ENCODE measurements at places on chromosomes 13 and 19.

GRCh38 chr19:55283548-55284377 is at the start of gene BRSK1:
Gene BRSK1, plus strand, starts transcription at chr19:55283997. Its CDS starts 446 bp downstream, at chr19:55284443.
- DNase-seq, result peak; percentile 62

DNA sequence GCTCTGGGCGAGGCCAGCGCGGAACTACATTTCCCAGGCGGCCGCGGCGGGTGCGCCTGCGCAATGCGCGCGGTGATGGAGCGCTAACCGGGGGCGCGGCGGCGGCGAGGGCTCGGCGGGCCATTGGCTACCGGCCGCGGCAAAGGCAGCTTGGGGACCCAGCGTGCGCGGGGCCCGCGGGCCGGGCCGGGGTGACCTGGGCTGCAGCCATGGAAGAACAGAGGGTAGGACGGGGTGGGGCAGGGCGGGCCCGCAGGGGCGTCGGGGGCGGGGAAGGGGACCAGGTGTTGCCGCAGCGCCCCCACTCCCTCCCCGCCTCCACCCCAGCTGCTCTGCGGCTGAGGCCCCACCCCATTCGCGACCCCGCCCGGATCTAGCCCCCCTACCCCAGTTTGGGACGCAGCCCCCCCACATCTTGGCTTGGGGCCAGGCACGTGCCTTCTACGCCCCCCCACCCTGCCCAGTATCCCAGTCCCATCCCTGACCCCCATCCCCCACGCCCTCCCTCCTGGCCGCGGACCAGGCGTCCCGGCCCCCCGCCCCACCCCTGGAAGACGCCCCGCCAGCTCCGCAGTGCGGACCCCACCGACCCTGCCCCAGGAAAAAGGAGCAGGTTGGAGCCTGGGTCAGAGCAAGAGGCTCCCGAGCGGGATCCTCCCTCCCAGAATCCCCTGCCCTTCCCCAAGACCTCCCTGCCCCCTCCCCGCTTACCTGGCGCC is at the start of gene FSD1:
TSS of gene FSD1 (plus strand) at position 61 of the 719 bp plus-strand sequence. CDS start at position 210, 149 bp downstream.
- peak; percentile 98 for DNase-seq

GRCh38 chr13:36193151-36193855 is 21.1 kb downstream of the SOHLH2 start:
- peak; percentile 18 for DNase-seq

GRCh38 chr13:107497661-107498060 is 717.7 kb downstream of the LIG4 start:
- no peak for DNase-seq

- DNase-seq, result no peak
Observed at GRCh38 chr19:4847190-4847973, 15.9 kb upstream of the TICAM1 start.

DNA sequence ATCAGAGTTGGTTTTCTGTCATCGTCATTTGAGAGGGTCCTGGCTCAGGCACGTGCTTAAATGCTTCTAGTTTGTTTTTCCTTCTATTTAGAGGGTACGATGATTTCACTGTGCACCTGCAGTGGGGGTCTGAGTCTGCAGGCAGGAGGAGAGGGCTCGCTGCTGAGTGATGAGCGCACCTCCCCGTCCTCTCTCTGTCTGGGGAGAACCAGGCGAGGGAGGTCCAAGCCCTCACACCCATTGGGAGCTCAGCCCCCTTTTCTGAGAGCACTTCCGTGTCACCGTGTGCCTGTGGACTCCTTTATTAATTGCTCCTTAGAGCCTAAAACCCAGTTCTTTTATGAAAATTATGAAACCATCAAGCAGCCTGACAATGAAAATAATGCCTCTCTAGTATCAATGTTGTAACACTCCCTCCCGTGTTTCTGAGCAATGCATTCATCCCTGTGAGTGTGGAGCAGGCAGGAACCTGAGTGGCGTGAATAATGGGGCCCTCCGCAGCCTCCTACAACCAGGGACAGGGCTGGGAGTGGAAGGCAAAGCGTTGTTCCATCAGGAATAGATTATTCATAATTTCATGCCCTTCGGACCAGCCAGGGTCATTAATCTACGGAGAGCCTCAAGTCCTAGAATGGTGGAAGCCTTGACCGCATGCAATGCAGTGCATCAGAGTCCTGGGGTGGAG is 191.6 kb downstream of the UQCRFS1 start:
- no peak for DNase-seq

- no peak for DNase-seq
Observed at GRCh38 chr19:49927526-49928264, 1.3 kb upstream of the ATF5 start.

GRCh38 chr13:28885181-28885580 is 65.0 kb downstream of the MTUS2 start:
- DNase-seq, result no peak

- no peak for DNase-seq
Observed at GRCh38 chr19:49231389-49231788, 73.8 kb downstream of the TRPM4 start.

GRCh38 chr19:55441692-55442321 is 1.3 kb downstream of the SHISA7 start:
- DNase-seq, result no peak

- DNase-seq, result no peak
Observed at GRCh38 chr19:574658-575526, 2.5 kb downstream of the BSG start.

DNA sequence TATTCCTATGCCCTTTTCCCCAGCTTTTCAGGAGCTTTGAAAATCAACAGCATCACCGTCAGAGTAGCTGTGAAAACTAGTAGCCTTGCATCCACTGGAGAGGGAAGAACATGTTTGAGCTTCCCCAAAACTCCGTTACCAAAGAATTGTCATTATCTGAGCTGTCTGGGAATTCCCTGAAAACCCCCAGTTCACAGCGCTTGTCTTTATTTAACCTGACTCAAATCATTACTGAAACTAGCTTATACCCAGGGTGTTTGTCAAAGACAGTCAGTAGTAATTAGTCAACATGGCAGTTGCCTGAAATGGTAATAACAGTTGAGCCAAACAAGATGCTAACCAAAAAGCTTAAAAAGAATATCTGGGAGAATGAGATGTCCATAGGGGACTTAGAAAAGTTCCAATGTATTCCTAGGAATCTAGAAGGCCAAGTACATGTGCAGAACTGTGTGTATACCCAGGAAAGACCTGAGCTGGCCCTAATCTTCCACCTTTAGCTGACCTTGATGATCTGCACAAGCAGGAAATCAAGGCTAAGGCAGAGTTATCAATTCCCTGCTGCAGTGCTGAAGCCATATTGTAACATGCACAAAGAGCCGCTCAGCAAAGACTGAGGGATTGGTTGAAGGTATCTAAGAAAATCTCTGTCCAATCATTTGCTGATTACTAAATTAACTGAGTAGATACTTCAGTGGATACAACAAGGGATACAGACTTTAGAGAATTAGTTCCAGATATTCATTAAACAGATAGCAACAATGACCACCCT is 130.8 kb downstream of the KL start:
- no peak for DNase-seq

Measured in AG08395 (cell line).